ENCODE measurements at places on chromosomes 16 and 17.
A peak's percentile ranks its signal among the peaks of the same experiment; 100 is the strongest.

DNA sequence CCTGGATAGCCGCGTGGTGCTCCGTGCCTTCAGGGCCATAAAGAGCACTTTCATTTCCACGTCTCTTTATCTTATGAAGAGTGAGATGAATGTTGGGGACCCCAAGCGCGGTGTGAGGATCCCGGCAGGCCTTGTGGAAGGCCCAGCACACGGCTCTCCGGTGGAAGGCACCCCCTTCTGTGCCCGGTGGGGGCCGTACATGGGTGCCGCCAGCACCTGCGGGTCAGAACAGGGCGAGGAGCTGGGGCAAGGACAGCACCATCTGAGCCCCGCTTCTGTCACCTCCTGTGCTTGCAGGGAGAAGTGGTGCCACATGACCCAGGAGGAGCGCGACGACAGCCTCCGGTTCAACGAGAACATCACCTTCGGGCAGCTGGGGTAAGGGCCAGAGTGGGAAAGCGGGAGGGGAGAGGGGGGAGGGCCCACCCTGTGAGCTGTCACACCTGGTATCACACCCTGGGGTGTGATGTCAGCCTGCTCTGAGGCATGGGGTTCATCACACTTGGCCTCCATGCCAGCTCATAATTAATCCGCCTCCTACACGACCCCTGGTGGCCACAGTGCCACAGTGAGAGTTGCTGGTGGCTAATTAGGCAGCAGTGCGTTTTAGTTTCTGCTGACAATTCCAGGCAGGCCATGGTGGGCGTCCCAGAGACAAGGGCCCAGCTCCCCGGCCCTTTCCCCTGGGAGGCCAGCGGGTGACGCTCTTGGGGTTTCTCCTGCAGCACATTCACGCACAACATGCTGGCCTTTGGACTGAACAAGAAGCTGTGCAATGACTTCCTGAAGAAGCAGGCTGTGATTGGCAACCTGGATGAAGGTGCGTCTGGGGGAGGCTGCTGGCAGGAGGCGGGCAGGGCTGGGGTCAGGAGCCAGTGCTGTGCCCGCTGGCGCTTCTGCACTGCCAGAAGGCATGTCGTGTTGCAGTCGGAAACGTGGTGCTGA is 25.7 kb downstream of the CIBAR2 start:
- DNase-seq = peak; percentile 78

- DNase-seq = no peak
These were observed 356.7 kb downstream of the SOX9 start for GRCh38 chr17:72477491-72477890.

GRCh38 chr17:82887255-82888164 is 47.7 kb upstream of the ZNF750 start:
- DNase-seq = no peak

DNA sequence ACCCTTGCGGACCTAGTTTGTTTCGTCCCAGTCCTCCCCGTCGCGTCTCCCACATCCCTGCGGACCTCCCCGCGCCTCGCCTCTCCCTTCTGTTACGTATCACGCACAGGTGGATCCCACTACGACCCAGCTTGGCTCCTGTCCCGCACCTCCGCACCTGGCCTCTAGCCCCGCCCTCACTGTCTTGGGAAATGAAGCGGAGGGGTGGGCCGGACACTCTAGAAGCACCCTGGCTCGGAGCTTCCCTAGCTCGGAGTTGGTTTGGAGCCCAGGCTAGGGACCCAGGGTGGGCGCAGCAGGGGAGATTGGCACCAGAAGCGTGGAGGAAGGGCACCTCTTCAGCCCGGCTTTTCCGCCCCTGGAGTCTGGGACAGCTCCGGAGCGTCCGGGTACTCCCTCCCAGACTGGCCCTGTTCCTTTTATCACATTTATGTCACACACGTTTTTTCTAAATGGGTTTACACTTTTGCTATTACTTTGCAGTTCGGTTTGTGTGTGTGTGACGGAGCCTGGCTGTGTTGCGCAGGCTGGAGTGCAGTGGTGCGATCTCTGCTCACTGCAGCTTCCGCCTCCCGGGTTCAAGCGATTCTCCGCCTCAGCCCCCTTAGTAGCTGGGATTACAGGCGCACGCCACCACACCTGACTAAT is 1.4 kb upstream of the CEMP1 start:
- peak; percentile 80 for DNase-seq

GRCh38 chr16:82043680-82044584 is 8.9 kb downstream of the HSD17B2 start:
- DNase-seq = no peak

GRCh38 chr16:50972876-50973275 is 178.2 kb downstream of the SALL1 start:
- DNase-seq = no peak

- DNase-seq = no peak
These were observed 28.6 kb upstream of the XYLT1 start for GRCh38 chr16:17499223-17499902.

DNA sequence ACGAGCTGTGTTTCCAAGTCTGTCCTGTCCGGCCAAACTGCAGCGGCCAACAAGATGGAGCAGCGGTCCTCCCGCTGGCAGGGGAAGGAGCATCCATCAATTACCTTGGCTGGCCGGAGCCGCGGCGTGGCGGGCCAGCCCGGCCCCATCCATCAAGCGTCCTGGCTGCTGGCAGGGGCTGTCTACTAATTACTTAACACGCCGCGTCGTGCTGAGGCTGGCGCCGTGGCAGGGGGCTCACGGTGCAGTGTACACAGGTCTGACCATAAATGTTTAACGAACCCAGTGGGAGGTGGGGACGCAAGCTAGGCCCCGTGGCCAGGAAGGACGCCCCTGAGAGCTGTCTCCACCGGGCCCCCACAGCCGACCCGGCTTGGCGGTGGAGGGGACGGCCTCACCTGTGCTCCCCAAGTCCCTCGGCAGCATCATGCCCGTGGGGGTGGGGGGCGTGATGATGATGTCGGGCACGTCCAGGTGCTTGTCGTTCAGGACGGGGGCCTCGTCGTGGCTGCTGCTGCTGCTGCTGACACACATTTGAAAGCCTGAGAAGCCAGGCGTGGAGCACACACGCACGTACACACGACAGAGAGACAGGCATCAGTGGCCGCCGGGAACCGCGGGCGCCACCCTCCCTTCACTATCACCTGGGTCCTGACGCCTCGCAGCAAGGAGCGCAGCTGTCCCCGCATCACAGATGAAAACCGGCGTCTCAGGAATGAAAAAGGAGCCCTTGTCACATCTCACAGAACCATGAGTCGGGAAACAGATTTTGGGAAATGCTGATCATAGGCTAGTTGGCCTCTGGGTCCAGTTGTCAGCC is 21.2 kb upstream of the GINS2 start:
- no peak for DNase-seq

DNA sequence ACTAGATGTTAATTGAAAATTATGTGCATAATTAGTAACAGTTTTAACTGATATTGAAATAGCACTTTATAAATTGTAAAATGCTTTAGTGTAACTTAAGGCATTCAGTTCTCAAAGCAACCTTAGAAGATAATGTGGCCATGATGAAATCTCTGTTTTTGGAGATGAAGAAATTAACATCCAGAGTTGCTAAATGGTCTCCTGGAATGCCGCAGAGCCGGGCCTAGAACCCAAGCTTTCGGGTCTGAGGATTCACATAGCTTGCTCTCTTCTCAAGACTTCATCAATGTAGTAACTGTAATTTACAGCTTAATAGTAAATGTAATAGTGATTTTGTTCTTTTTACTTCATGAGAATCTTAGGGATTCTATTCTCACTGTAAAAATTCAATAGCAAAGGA is 272.3 kb downstream of the HS3ST3A1 start:
- DNase-seq = no peak

- DNase-seq = no peak
These were observed 1108.0 kb downstream of the CDH11 start for GRCh38 chr16:64013856-64014255.

- no peak for DNase-seq
These were observed 2336.1 kb downstream of the TP53TG3F start for GRCh38 chr16:35795361-35796029.

DNA sequence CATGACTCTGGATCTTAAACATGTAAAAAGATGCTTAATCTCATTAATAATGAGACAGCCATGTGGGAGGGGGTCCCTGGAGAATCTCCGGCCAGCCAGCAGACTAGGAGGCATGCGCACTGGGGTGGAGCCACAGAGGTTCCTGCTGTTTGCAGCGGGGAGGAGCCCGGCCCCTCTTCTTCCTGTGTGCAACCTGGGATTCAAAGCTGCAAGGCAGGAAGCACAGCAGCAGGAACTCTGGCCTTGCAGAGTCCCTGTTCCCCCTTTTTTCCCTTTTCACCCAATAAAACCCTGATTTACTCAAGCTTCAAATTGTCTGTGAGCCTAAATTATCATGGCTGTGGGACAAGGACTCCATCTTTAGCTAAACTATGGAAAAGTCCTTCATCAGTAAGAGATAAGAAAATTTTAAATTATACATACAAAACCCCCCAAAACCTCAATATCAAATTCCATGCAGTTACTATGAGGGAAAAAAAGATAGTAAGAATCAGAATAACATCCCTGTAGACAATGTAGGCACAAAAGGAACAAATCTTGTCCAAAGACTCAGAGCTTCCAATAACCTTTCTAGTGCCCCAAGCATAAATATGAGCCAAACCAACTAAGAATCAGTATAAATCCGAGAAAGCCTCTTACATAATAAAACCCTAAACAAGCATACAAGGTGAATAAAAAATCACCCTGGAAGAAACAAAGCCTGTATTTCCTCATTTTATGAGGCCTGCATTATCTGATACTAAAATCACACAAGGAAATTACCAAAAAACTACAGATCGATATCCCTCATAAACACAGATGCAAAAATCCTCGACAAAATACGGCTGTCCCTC is 12.1 kb downstream of the CFDP1 start:
- peak; percentile 10 for DNase-seq

- no peak for DNase-seq
These were observed 3.8 kb upstream of the RNF157 start for GRCh38 chr17:76243826-76244679.

DNA sequence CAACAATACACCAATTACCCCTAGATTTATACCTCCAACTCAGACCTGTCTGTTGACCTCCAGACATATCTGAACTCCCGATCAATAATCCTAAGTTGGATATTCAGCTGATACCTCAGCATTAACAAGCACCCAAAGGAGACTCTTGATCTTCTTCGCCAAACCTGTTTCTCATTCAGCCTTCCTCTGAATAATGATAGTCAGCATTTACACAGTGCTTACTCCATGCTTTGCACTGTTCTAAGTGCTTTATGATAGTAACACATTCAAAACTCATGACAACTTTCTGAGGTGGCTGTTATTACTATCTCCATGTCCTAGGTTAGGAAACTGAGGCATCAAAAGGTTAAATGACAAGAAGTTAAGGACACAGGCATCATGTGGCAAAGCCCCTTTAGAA is 104.2 kb upstream of the SIAH1 start:
- no peak for DNase-seq

- DNase-seq = no peak
These were observed 212.3 kb upstream of the SDK2 start for GRCh38 chr17:73856556-73856955.

- DNase-seq = no peak
These were observed 889 bp upstream of the ZNF423 start for GRCh38 chr16:49856672-49857330.

DNA sequence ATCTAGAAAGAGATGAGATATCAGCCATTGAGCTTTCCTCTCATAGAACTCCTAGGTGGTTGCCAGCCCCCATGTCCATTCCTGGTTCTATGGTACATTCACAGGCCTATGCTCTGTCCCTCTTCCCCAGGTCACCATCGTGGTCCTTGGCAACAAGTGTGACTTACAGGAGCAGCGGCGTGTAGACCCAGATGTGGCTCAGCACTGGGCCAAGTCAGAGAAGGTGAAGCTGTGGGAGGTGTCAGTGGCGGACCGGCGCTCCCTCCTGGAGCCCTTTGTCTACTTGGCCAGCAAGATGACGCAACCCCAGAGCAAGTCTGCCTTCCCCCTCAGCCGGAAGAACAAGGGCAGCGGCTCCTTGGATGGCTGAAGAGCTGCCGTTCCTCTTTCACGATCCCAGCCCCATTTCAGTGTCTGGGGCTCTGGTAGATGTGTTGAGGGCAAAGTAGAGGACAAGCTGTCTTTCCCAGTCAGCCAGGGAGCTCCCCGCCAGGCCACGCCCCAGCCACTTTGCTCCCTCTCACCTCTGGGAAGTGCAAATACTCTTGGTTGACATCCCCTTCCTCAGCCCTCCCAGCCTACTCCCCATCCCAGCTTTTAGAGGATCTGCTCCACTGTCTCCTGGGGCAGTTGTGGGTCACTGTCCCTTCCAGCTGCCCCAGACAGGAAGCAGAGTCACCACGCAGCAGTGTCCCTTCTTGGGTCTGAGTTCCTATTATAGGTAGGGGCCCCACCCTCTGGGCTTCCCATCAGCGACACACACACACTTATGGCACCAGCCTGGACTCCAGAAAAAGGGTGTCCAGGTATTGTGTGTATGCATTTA is 3.8 kb downstream of the NKIRAS2 start:
- DNase-seq = no peak

DNA sequence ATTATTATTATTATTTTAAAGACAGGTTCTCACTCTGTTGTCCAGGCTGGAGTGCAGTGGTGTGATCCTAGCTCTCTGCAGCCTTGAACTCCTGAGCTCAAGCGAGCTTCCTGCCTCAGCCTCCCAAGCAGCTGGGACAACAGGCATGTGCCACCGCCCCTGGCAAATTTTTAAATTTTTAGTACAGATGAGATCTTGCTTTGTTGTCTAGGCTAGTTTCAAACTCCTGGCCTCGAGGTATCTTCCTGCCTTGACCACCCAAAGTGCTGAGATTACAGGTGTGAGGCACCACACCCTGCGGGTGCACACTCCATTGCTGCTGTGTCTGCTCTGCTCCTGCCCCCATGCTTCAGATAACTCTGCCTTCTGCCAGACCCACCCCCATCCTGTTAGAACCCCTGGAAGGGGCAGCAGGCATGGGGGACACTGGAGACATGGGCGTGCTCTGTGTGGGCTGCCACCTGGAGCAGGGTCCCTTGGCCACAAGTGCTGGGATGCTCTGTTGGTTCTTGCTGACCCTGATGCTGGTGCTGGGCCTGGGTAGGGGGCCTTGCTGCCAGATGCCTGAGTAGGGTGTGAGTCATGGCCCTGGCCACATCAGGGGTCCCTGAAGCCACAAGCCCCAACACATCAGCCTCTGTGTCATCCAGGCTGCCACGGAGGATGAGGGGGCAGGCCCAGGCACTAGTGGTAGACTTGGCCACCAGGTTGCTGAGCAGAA is 2.6 kb downstream of the GGT6 start:
- no peak for DNase-seq

DNA sequence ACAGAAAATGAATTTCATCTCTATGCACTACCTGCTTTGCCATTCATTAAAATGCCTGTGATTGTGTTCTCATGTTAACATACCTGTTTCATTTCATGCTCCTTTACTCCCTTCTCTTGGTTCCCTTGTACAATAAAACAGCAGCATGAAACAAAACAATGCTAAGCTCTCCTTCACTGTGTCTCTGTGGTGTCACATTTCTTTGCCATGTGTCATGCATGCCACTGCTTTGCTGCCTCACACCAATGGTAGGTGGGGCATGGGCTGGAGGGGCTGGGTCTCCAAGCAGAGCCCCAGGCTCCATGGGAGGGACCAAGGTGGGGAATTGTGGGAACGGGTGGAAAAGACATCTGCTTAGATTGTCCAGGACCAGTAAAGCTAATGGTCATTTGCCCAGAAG is 83.6 kb downstream of the RGS9 start:
- no peak for DNase-seq

GRCh38 chr17:6666077-6666521 is 14.5 kb downstream of the C17orf100 start:
- peak; percentile 40 for DNase-seq
